Activated naive CD4-positive, alpha-beta T cell treated with anti-CD3 and anti-CD28 coated beads for 36 hours (primary cell): ENCODE measurements at places on chromosomes 7 and 10. TPM values are rescaled to one million over a fixed set of nuclear protein-coding genes. Genes with fewer than 3 reads are reported as not detected.

DNA sequence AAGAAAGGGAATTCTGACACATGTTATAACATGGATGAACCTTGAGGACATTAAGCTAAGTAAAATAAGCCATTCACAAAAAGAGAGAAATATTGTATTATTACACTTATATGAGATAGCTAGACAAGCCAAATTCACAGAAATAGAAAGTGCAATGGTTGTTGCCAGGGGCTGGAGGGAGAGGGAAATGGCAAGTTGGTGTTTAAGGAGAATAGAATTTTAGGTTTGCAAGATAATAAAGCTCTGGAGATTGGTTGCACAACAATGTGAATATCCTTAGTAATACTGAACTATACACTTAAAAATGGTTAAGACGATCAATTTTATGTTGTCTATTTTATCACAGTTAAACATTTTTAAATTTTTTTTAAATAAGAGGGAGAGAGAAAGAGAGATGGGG lies 25.0 kb upstream of the ADD3 start:
- DNase-seq: no peak

GRCh38 chr10:32984003-32984600 lies 26.1 kb upstream of the ITGB1 start:
- DNase-seq: no peak

DNA sequence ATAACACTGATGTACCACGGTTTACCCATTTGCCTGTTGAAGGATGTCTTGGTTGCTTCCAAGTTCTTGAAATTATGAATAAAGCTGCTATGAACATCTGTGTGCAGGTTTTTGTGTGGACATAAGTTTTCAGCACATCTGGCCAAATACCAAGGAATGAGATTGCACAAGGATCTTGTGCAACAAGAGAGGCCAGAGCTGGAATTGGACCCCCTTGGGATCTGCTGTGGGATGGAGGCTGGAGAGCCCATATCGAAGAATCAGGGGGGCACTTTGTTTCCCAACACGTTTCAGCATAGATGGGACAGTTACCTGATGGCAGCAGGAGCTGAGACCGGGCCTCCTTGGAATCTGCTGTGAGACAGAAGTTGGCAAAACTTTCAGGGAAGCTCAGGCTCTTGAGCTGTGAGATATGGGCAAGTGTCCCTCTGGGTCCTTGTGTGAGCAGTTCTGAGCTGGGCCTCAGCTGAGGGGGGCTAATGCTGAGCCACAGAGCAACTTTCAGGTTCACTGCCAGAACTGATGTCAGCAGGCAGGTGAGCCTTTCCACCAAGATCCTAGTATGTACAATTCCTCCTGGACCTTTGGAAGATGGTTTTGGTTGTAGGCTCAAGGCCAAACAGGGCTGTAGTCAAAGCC lies 115.2 kb upstream of the RAB18 start:
- DNase-seq: no peak

- no peak for DNase-seq
Measured at GRCh38 chr10:48600645-48601505, 4.0 kb downstream of the ARHGAP22 start.

DNA sequence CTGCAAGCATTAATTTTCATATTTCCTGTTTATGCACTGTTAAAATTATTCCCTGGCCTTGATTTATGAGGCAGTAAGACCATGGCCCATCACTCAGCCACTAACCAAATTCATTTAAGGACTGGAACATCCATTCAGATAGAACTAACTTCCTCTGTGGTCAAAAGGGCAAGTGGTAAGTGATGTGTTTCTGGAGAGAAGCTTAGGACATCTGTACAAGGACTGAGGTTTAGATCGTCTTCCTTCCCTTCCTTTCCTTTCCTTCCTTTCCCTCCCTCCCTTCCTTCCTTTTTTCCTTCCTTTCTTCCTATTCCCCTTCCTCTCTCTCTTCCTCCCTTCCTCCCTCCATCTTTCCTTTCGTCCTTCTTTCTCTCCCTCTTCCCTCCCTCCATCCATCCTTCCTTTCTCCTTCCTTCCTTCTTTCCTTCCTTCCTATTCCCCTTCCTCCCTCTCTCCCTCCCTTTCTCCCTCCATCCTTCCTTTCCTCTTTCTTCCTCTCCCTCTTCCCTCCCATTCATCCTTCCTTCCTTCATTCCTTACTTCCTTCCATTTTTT lies 1019.4 kb downstream of the TYW1 start:
- no peak for DNase-seq

DNA sequence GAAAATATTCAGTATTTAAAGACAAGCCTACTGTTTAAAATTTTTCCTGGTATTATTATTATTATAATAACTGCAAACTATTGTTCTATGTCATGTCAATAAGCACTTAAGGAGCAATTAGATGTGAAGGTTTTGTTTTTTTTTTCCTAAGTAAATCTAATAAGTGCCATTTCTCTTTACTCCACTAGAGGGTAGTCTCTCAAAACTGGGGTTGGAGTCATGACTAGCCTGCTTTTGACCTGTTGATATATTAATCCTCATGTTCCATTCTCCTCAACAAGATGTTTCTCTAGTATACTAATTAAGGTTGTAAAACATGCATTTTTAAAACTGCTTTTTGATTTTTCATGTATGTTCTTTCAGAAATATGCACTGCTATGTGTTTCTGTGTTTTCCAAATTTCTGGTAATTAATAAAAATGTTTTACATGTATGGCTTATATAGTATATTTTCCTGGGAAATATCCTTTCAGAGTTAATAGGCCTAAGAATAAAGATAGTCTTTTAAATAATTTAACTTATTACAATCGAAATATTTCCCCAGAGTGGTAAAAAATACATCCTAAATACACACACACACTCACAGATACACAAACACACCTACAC lies 1.0 kb upstream of the LRRN3 start:
- DNase-seq: no peak

The IL2RA gene
- 471 TPM for total RNA-seq

GRCh38 chr7:19561121-19561805 lies 147.6 kb downstream of the POLR1F start:
- no peak for DNase-seq

DNA sequence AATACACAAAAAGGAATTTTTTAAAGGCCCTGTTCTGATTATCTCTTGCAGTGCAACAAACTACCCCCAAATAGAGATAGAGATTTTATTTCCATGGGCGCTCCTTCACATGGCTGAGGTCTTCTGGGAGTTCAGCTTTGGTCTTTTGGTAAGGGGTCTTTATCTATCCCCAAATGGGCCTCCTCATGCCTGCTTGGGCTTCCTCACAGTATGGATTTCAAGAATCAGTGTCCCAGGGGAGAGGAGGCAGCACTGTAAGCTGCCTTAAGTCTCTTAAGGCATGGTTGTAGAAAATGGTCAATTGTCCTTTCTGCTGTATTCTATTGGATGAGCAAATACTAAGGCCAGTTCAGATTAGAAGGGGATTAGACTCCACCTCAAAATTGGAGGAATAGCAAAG lies 966.2 kb downstream of the TYW1 start:
- no peak for DNase-seq

The PPP1R3A gene
- total RNA-seq: not detected

The SCART1 gene
- total RNA-seq: 1.5 TPM

The ABCB1 gene
- 3.5 TPM for total RNA-seq

GRCh38 chr10:4310172-4310571 lies 515.8 kb upstream of the AKR1E2 start:
- DNase-seq: no peak

GRCh38 chr10:131848296-131848695 lies 52.5 kb upstream of the PPP2R2D start:
- DNase-seq: no peak

DNA sequence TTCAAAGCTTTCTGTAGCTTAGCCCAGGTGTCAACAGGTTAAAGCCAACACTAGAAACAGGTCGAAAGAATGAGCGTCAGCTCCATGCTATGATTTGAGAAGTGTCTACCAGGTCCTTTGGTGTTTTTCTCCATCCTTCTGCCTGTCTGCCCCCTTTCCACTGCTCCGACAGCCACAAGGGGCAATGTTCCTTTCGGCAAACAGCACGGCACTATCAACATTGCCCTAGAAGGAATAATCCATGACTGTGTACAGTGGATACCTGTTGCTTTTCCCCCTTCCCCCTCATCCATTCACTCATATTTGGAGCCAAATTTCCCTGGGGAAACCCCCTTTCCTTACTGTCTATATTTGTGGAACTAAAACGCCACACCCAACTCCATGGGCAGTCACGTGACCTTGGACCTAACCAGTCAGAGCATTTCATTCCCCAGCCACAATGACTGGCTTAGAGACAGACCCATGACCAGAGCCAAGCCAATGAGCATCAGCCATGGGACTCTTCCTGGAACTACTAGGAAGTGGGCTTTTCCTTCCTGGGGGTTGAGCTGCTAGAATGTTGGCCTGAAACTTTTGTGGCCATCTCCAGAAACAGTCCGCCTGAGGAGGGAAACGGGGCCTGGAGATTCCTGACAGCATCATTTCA lies 51.5 kb downstream of the AFAP1L2 start:
- DNase-seq: no peak

- DNase-seq: no peak
Measured at GRCh38 chr10:122232769-122233168, 38.3 kb upstream of the BTBD16 start.

GRCh38 chr7:85030893-85031292 lies 156.0 kb downstream of the SEMA3D start:
- DNase-seq: no peak

The SPDYE16 gene
- total RNA-seq: not detected

The MALRD1 gene
- total RNA-seq: not detected

DNA sequence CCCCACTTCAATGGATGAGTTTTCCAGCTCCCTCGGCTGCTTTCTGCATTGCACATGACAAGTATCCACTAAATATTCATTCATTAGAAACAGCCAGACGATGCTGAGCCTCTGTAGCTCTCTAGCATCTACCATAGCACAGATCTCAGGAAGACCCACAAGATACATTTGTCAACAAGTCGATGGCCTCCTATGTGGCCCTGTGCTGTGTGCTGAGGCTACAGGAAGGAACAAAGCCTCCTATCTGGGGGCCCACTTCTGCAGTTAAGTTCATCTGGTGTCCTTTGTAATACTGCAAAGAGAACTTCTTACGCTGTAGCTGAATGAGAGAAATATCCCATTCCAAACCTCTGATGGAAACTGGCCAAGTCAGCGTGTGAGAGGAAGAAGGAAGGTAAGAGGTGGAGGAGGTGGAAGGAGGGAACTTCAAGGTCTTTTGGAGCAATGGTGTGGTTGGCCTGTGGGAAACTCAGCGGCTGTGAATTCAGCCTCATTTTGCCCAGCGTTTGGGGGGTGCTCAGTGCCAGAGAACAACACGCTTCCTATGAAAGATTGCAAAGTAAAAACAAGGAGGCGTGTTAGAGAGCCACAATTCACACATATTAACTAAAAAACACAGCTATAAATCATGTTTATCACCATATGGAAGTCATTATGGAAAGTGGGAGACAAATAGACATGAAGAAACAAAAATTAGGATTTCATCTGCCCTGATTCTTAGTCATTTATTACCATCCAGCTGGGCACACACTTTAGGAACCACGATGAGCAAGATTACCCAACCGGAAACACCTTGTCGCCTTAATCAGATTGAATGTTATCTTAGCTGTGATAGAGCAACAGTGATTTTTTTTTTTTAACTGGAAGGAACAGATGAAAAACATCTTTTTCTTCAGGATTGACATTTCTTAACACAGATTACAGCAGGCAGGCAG lies 62.2 kb upstream of the USP6NL start:
- peak; percentile 39 for DNase-seq

The RBP3 gene
- not detected for total RNA-seq

DNA sequence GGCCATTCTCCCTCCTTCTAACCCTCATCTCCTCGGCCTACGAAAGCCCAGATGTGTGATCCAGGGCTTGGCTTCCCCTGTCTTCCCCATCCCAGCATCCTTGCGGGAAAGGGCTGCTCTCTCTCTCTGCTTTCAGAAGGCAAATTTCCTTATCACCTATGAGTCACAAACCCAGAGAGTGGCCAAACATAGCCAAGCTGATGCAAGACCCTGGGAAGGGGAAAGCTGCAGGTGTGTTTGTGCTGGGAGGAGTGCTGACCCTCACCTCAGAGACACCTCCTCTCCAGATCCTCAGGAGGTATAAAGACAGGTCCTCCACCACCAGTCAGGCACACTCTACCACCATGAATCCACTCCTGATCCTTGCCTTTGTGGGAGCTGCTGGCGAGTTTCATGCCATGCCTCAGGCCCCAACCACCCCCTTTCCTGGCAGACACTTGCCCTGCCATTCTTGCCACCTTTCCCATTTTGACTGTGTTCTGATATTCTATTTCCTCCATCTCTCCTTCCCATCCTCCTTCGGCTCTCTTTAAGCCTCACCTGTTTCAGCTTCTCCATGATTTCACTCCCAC lies 10.6 kb upstream of the PRSS2 start:
- DNase-seq: no peak

DNA sequence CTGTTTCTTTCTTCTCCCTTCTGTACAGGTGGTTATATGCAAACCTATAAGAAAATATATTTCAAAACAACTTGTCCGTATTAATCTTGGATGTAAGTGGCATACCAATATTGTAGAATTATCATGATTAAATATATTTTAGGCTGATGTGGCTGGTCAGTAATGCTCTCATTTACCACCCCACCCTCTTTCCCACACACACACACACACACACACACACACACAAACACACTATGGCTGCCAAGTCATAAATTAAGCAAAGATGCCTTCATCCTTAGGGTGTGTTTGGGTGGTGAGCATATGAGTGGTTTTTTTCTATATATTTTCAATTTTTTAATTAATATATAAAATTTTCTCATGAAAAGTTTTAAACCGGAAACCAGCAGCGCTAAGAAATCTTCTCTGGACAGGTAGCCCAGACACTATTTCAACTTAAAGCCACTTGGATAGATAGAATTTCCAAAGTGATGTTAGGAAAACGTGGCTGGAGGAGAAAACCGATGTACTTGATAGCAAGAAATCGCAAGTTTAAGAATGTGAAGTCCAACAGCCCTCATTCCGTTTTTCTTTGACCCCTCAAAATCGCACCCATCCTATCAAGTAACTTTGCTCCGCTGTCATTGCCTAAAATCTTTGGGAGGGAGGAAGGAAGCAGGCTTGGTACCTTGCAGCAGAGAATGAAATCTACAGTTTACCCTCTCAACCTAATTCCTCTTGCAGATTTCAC lies 171.7 kb downstream of the FAM107B start:
- DNase-seq: no peak

DNA sequence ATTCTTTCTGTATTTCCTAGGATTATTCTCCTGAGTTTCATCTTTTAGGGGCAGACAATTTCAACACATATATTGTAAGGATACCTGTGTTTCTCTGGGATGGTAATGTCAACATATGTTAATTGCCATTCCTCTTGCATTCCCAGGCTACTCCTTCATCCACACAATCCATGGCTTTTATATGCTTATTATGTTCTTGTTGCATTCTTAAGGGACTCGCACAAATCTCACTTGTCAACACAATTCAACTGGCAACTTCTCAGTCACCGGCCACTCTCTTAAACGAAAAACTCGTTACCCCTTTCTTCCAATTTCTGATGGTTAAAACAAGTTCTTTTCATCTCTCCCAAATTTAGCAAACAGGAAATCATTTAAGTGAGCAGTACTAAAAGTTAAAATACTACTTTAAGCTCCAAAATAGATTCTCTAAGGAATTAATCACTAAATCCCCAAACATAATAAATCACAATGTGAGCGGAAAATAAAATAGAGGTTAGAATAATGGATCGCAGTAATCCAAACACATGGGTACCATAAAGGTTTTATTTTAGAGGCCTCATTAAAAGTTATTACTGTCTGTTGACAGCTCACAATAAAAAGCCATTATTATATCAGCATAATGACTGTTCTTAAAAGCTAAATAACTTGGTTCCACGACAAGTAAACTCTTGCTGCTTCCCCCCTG lies 223.2 kb downstream of the ELMO1 start:
- DNase-seq: no peak

GRCh38 chr7:138967159-138967558 lies 14.0 kb downstream of the KIAA1549 start:
- DNase-seq: no peak
